ENCODE measurements at places on chromosomes 12 and 14. TPM values are rescaled to one million over a fixed set of nuclear protein-coding genes. Genes with fewer than 3 reads are reported as not detected.

A2M gene
- total RNA-seq, result 12.1 TPM

DPF3 gene
- total RNA-seq, result 2.4 TPM

PRKD1 gene
- total RNA-seq, result 12.4 TPM

IGF1 gene
- total RNA-seq, result 11.7 TPM

EIF2S3B gene
- 16.2 TPM for total RNA-seq

ESR2 gene
- under 0.01 TPM for total RNA-seq

ERP27 gene
- not detected for total RNA-seq

IGFBP6 gene
- total RNA-seq, result 666 TPM

CPNE6 gene
- not detected for total RNA-seq

CCDC197 gene
- not detected for total RNA-seq

NTS gene
- total RNA-seq, result 6.0 TPM

USP44 gene
- 13.8 TPM for total RNA-seq

IL22 gene
- not detected for total RNA-seq

SLC5A8 gene
- not detected for total RNA-seq

SRGAP1 gene
- 12.3 TPM for total RNA-seq

TRAF3 gene
- 23.6 TPM for total RNA-seq

KCNJ8 gene
- 19.8 TPM for total RNA-seq

TPPP2 gene
- not detected for total RNA-seq

CAND1 gene
- 102 TPM for total RNA-seq

RERG gene
- 0.28 TPM for total RNA-seq

AICDA gene
- not detected for total RNA-seq

AKAP3 gene
- total RNA-seq, result 1.5 TPM

ISCU gene
- 189 TPM for total RNA-seq

NGB gene
- not detected for total RNA-seq

Data from smooth muscle cell of bladder (primary cell).